ENCODE measurements at places on chromosomes 4 and X.

DNA sequence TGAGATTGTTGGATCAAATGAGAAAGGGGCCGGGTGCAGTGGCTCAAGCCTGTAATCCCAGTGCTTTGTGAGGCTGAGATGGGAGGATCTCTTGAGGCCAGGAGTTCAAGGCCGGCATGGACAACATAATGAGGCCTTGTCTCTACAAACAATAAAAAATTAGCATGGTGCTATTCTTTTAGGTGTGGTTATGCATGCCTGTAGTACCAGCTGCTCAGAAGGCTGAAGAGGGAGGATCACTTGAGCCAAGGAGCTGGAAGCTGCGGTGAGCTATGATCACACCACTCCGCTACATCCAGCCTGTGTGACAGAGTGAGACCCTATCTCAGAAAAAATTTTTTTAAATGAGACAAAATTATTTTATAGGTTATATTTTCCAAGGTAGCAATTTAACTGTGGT lies 49.7 kb upstream of the TMEM150C start:
- no peak for DNase-seq

DNA sequence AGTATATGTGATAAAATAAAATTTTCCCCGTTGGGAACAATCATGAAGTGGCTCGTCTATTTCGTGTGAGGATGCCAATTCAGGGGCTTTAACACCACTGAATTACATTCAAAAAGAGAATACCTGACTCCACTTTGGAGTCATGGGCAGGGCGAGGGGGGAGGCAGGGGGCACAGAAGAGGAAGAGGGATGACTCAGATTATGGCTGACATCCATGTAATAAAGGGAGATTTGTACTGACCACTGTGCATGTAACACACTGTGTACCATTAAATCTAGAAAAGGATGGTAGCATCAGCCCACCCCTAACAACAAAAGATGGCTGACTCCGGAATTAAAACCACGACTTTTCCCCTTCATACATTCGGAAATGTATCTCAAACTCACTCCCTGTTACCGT lies 1.3 kb downstream of the SLC9A7 start:
- no peak for DNase-seq

DNA sequence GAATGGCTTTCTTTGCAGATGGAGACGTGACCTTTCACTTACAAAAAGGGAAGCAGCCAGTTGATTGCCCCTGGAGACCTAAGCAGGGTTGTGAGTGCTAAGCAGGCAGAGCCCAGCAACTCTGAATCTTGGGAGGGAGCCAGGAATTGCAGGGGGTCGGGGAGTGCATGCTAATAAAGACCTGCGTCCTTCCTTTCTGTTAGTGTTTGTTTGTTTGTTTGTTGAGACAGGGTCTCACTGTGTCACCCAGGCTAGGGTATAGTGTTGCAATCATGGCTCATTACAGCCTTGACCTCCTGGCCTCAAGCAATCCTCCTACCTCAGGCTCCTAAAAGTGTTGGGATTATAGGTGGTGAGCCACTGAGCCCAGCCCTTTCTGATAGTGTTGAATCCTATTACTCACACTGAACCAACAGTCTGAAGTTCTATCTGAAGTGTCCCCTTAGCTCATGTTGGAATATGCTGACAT lies 137.4 kb downstream of the CEP135 start:
- no peak for DNase-seq

DNA sequence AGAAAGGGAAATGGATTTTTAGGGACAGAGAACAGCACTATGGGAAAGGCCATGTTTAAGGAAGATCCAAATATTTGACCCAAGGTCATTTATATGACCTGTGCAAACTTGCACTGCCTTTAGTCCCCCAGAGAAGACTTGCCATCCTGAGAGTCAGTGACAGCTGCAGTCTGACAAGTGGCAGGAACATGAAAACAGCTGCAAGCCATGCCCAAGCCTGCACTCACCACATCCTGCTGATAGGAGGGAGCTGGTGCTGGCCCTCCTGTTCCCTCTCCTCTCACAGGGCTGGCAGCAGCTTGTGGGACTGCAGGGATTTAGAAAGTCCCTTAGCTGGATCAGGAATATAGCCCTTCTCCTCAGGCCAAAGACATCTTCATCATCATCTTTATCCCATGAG lies 187.7 kb downstream of the RAP1GDS1 start:
- DNase-seq: peak; percentile 17

- no peak for DNase-seq
These were observed 54.8 kb upstream of the ZMAT1 start for GRCh38 chrX:101986586-101986985.

GRCh38 chr4:6900181-6900812 lies 9.3 kb upstream of the TBC1D14 start:
- DNase-seq: no peak

DNA sequence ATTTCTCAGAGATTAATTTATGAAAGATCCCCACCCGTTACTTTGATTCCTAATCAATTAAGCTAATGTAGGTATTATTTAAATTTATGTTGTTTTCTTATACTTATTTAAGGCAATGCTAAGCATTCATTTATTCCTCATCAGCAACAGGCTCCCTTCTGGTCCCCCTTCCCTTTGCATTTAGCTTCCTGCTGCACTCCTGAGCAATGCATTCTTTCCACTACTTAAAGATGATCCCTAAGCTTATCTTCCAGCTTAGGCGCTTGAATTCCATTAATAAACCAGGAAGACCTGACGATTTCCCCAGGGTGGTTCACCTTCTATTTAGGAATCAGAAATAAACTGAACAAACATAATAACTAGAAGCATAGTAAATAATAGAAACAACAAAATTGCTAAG lies 1003.1 kb downstream of the FSTL5 start:
- DNase-seq: no peak

GRCh38 chr4:55127521-55127920 lies 2.1 kb upstream of the KDR start:
- DNase-seq: no peak

DNA sequence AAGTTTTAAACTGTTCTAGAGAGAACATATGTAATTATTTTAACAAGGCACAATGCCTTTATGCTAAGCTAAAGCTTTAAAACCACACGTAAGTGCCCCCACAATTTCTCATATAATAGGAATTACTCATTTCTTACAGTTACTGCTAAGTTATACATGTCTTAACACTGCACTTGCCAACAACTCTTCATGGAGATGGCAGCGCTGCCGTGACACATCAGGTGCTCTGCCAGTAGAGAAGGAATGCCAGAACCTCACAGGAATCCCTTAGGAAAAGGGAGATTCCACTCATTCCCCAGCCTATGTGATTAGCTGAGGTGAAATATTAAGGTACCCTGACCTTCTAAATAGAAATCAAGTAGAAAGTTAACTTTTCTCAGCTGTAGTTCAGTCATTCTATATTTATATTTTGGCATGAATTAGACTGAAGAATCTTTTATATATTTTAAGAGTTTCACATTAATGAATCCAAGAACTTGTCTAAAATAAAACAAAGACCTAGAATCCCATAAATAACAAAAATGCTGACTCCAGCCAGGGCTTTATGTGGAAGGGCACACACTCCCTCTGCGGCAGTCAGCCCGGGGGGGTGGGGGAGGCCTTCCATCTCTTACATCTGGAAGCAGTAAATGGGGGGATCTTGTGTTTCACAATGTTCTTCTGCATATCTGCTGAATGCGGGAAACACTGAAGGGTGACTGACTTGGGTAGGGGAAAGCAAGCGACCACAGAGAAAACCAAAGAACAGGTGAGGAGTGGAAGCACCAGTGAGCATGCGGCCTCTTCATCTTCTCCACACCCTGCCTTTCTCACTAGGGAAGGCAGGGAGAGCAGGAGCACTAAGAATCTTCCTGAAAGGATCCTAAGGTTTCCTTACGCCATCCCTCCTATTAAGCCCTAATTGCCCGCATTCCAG lies 23.7 kb downstream of the ACSL1 start:
- no peak for DNase-seq

GRCh38 chr4:5785806-5786680 lies 75.0 kb downstream of the EVC start:
- no peak for DNase-seq

DNA sequence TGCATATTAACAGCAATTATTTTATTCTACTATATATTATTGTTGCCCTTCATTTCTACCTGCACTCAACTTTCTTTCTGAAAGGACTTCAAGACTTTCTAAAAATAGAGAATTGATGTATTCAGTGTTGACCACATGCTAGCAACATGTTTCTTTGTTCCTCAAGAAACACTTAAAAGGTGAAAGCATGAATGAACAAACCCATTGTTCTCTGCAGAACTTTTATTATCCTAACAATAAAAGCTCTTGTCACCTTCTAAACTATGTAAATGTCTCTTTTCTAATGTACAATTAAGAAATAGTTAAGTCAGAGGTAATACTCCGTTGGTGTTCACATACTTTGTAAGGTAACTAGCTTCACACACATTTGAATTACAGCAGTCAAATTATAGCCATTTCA lies 638.7 kb downstream of the FSTL5 start:
- no peak for DNase-seq

DNA sequence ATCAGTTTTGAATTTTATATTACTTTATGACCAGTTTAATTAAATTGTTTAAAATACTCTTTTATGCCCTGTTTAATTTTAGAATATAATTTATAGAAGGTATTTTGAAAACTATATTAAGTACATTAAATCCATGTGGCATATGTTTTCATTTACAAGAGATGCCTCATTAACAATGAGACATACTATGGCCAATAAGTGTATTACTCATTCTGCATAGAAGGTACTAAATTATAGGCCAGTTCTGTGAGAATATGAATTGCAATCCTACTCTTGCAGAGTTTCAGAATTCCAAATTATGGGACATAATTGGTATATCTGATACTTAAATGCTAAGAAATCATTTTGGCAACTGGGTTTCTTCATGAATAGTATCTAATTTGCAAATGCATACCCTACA lies 951.1 kb downstream of the FAT4 start:
- no peak for DNase-seq

- no peak for DNase-seq
These were observed 170.0 kb upstream of the GYPA start for GRCh38 chr4:144310535-144310934.

- DNase-seq: no peak
These were observed 32.7 kb upstream of the HPGDS start for GRCh38 chr4:94375364-94375763.

- DNase-seq: peak; percentile 96
These were observed 62.0 kb downstream of the AWAT2 start for GRCh38 chrX:69987691-69988090.

DNA sequence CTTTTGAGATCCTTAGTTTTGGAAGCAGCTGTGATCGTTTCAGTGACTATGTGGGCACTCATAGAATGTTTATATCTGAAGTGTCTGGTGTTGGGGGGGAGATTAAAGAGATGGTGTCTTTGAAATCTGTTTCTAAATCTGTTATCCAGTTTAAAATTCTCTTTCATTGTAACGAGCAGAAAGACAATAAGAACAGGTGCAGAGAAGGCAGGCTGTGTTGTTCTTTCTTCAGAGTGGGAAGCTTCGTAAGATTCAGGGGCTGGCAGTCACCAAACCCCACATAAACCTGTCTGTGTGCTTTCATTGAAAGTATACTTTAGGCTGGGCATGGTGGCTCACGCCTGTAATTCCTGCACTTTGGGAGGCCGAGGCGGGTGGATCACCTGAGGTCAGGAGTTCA lies 16.3 kb upstream of the DHRSX start:
- no peak for DNase-seq

GRCh38 chrX:68978255-68978654 lies 149.4 kb downstream of the EFNB1 start:
- no peak for DNase-seq

DNA sequence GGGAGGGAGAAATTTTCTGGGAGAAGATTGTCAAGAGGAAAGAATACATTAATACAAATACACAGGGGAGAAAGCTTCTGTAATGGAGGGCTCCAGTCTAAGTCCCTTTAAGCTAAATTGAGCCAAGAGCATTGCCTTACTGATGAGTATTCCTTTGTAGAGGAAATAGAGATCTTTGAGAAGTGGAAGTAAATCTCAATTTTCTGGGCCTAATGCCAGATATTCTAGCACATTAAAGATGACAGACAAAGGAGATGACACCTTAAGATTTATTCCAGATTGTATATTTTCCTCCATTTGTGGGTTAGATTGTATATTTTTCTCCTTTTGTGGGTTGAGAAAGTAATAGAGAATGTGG lies 28.5 kb upstream of the SMAD1 start:
- no peak for DNase-seq

DNA sequence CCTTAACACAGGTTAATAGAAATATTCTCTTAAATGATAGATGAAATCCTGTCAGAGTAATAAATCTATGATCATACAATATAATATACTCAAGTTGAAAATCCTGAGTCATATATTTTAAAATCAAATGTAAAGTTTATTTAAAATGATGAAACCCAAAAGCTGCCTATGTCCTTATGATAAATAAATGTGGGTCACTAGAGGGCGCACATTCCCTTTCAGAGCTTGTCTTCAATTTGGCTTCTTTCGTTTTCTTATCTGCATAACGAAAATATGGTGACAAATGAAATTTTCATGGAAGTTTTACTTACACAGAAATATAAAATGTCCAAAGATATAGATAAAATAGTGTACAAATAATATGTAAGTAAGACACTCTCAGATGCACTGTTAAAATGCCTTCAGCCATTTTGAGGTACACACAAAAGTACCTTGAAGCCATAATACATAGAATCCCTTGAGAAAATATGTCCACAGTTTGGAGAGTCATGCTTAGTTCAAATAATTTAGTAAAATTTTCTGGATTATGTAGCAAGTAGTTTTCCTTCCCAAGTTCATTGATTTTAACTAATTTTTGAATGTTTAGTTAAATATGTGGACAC lies 680.4 kb downstream of the DMD start:
- peak; percentile 10 for DNase-seq

GRCh38 chr4:107592519-107592918 lies 127.5 kb downstream of the PAPSS1 start:
- no peak for DNase-seq

DNA sequence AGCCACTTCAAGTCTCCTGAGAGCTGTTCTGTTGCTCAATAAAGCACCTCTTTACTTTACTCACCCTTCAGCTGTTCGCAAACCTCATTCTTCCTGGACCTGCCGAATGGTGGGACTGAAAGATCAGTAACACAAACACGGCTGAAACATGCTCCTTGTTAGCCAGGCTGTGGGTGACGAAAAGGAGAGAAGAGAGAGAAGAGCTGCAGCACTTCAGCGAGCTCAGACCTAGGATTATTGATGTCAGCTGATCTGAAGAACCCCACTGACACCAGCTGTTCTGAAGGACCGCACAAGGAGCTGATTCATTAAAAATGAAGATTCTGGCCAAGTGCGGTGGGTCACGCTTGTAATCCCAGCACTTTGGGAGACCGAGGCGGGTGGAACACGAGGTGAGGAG lies 2020.0 kb upstream of the ADGRL3 start:
- DNase-seq: no peak

GRCh38 chr4:94131212-94131611 lies 76.5 kb upstream of the SMARCAD1 start:
- no peak for DNase-seq
